A549 treated with Mapracorat at 1 μM for 4 hours (cell line): ENCODE measurements at places on chromosomes 4 and X. TPM values are rescaled to one million over a fixed set of nuclear protein-coding genes. Genes with fewer than 3 reads are reported as not detected.

EIF1AX gene
- 95.3 to 101 TPM (median 96.7 TPM) in 5 replicates for total RNA-seq

PRDM8 gene
- total RNA-seq, result 0.08 to 0.28 TPM (median 0.12 TPM) in 5 replicates

TRIM61 gene
- not detected in 5 replicates for total RNA-seq

CENPVL2 gene
- not detected in 5 replicates for total RNA-seq

GATA1 gene
- not detected in 5 replicates for total RNA-seq

THAP6 gene
- 5.0 to 6.6 TPM (median 6.1 TPM) in 5 replicates for total RNA-seq

CCDC120 gene
- 2.7 to 3.9 TPM (median 3.2 TPM) in 5 replicates for total RNA-seq

ADH6 gene
- not detected in 5 replicates for total RNA-seq

CFP gene
- total RNA-seq, result 0.17 to 1.2 TPM (median 0.75 TPM) in 5 replicates

RASL11B gene
- total RNA-seq, result 0.13 to 0.30 TPM (median 0.16 TPM) in 3 of 5 replicates, not detected in the others

ADGRL3 gene
- total RNA-seq, result 0.02 to 0.10 TPM (median 0.03 TPM) in 5 replicates

SOX3 gene
- total RNA-seq, result not detected in 5 replicates

TMPRSS11B gene
- not detected in 5 replicates for total RNA-seq

FGFBP1 gene
- total RNA-seq, result 2.9 to 4.4 TPM (median 3.9 TPM) in 5 replicates

TCEAL7 gene
- not detected in 5 replicates for total RNA-seq

ADAM29 gene
- total RNA-seq, result not detected in 5 replicates

JAKMIP1 gene
- total RNA-seq, result 0.06 TPM in 1 of 5 replicates, not detected in the others

NXF2B gene
- total RNA-seq, result not detected in 5 replicates

PNPLA4 gene
- 8.9 to 13.9 TPM (median 12.3 TPM) in 5 replicates for total RNA-seq

SLC10A4 gene
- 4.2 to 7.5 TPM (median 7.1 TPM) in 5 replicates for total RNA-seq

EXOC1L gene
- total RNA-seq, result not detected in 5 replicates

TECRL gene
- total RNA-seq, result not detected in 5 replicates

STBD1 gene
- 10.4 to 12.7 TPM (median 10.7 TPM) in 5 replicates for total RNA-seq

FSTL5 gene
- total RNA-seq, result 0.03 to 0.04 TPM (median 0.04 TPM) in 3 of 5 replicates, not detected in the others

SPANXN3 gene
- total RNA-seq, result not detected in 5 replicates

LRCH2 gene
- total RNA-seq, result not detected in 5 replicates
